ENCODE measurements at places on chromosomes 7 and 10.

GRCh38 chr7:6228361-6229229 is 43.8 kb downstream of the CYTH3 start:
- DNase-seq, result peak; percentile 66
- peak overlapping the region; percentile 15 for H3K4me3 ChIP-seq
- peaks cover 58% of the 10 kb centered on the region for H3K4me1 ChIP-seq
- H3K27me3 ChIP-seq, result no peaks in the 10 kb centered on the region

DNA sequence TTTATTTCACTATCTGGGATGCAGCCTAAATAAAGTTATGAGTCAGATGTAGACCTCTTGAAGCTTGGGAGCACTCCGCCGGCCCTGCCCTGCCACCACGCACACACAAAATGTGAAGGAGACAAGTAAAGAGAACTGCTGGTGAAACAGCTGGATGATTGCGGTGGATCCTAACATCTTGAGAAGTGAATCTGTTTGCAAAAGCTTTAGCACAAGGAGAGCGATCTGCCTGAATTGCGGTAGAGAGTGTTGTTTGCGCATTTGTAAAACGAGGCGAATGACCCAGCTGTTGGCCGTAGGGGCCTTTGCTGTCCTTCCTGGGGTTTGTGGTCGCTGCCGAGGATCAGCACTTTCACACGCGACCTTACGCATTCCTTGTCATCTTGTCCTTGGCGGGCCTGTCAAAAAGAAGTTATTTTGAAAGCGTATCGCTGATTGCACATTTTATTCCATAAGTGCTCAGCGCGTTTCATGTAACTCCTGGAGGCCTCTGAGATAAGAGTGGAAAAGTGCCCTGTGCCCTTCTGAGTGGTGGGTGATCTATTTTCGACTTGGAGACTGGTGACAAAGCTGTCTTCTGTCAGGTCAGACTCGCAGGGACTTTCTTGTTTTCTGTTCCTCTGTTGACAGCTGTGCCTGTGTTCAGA is 40.8 kb downstream of the RBM20 start:
- H3K4me3 ChIP-seq, result no peak overlapping the region
- no peaks in the 10 kb centered on the region for H3K4me1 ChIP-seq
- DNase-seq, result no peak
- H3K27me3 ChIP-seq, result no peaks in the 10 kb centered on the region
- H3K36me3 ChIP-seq, result no peaks in the 10 kb centered on the region
- no peak overlapping the region for H3K27ac ChIP-seq

DNA sequence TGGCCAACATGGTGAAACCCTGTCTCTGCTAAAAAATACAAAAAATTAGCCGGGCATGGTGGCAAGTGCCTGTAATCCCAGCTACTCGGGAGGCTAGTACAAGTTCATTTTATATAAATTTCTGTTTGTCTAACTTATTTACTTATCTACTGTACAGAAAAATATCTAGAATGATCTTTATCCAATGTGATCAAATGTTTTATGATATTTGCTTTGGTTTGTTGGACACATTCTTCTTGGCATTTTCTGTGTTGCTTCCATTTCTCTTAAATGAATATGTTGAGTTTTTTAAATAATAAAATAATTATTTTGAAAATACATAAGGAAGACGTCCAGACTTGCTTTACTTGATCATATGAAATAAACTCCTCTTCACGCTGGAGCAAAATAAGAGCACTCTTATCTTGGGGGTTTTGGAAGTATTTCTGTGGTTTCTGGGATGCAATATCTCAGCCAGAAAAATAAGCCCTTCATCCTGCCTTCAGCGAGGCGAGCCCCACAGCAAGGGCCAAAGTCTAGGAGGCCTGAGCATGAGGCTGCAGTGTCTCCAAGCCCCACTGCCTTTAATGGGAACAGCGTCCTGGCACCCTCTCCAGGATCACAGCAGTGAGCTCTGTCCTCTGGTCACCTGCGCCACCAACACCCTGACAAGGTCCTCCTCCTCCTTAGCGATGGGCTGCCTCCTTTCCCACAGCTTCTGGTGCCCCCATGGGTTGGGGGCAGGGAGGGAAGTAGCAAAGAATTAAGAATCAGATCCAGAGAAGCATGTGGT is 480.2 kb downstream of the KCNMA1 start:
- H3K27ac ChIP-seq, result no peak overlapping the region
- no peak for DNase-seq
- H3K27me3 ChIP-seq, result peaks cover 4% of the 10 kb centered on the region
- no peak overlapping the region for H3K4me3 ChIP-seq

GRCh38 chr10:96188916-96189315 is 58.8 kb downstream of the ZNF518A start:
- H3K27ac ChIP-seq, result no peak overlapping the region
- H3K27me3 ChIP-seq, result no peaks in the 10 kb centered on the region
- H3K36me3 ChIP-seq, result no peaks in the 10 kb centered on the region
- no peak for DNase-seq

Data from A673 (cell line).